ENCODE measurements at places on chromosomes 6 and 20. TPM values are rescaled to one million over a fixed set of nuclear protein-coding genes. Genes with fewer than 3 reads are reported as not detected.

DNA sequence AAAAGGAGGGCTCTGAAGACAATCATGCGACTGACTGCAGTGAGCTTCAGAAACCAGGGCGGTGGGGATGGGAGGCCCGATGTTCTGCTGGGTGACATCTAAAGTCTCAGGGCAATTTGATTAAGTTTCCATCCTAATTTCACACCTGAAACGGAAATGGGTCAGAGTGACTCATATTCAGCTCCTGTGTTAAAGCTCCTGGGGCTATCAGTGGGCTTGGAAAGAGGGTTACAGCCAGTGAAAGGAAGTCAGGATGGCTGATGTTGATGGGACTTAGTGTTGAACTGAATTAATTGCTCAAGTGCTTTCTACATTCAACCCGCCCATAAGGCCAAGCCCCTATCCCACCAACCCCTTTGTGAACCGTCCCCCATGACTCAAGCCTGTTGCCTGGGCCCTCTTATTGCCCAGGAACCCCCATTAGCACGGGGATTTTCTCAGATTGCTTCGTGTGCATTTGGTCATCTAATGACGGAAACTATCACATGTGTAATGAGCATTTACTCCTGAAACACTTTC is 47.1 kb upstream of the TBC1D7 start:
- no peaks in the 10 kb centered on the region for H3K27me3 ChIP-seq
- H3K4me1 ChIP-seq, result peaks cover under 1% of the 10 kb centered on the region
- H3K27ac ChIP-seq, result no peak overlapping the region

GRCh38 chr6:79246891-79247290 is 12.4 kb upstream of the HMGN3 start:
- H3K36me3 ChIP-seq, result no peaks in the 10 kb centered on the region
- no peak overlapping the region for H3K4me3 ChIP-seq
- no peaks in the 10 kb centered on the region for H3K27me3 ChIP-seq
- no peak for DNase-seq
- H3K27ac ChIP-seq, result no peak overlapping the region

DNA sequence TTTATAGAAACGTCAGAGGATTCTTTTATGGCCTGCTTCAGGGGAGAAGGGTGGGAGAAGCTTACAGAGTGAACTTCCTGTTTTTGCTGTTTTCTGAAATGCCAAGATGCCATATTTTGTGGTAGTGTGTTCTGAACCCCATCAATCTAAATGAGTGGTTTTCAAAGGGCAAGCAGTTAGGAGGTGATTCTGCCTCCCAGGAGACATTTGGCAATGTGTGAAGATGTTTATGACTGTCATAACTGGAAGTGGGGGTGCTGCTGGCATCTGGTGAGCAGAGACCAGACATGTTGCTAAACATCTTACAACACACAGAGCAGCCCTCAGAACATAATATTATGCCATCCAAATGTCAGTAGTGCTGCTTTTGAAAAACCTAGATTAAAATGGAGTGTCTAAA is 6.0 kb upstream of the PRL start:
- no peaks in the 10 kb centered on the region for H3K36me3 ChIP-seq
- H3K27me3 ChIP-seq, result no peaks in the 10 kb centered on the region
- DNase-seq, result no peak
- H3K4me1 ChIP-seq, result no peaks in the 10 kb centered on the region
- H3K4me3 ChIP-seq, result no peak overlapping the region

PACRG gene
- total RNA-seq, result not detected

UBD gene
- total RNA-seq, result 10.3 TPM

- H3K36me3 ChIP-seq, result no peaks in the 10 kb centered on the region
- no peaks in the 10 kb centered on the region for H3K27me3 ChIP-seq
- peaks cover 5% of the 10 kb centered on the region for H3K4me1 ChIP-seq
- no peak for DNase-seq
- H3K4me3 ChIP-seq, result peak overlapping the region; percentile 69
- H3K27ac ChIP-seq, result no peak overlapping the region
Observed at GRCh38 chr6:138772596-138773176, 883 bp upstream of the CCDC28A start.

Data from colonic mucosa (tissue), 4 donors.